Epithelial cell of prostate (primary cell): ENCODE measurements at places on chromosomes 5 and 9.
A peak's percentile ranks its signal among the peaks of the same experiment; 100 is the strongest.

GRCh38 chr9:18362901-18363685 lies 110.9 kb upstream of the ADAMTSL1 start:
- no peak for DNase-seq

GRCh38 chr9:113854310-113854709 lies 21.8 kb upstream of the ZNF618 start:
- no peak for DNase-seq

DNA sequence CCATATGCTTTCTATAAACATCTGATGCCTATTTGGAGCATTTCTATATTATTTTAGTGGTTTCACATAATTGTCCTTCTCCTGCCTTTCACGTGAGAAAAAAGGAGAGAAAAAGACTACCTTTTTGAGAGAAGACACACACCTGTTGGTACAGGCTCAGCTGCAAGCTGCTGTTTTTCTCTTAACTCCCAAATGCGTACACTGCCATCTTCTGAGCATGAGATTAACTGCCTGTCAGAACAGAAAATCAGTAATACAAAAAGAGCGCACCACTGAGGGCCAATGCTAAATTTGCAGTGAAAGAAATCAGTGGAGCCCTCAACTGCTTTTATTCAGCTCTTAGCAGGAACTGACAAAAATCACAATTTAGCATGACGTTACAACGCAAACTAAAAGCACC lies 54.9 kb downstream of the WDR41 start:
- DNase-seq, result no peak

DNA sequence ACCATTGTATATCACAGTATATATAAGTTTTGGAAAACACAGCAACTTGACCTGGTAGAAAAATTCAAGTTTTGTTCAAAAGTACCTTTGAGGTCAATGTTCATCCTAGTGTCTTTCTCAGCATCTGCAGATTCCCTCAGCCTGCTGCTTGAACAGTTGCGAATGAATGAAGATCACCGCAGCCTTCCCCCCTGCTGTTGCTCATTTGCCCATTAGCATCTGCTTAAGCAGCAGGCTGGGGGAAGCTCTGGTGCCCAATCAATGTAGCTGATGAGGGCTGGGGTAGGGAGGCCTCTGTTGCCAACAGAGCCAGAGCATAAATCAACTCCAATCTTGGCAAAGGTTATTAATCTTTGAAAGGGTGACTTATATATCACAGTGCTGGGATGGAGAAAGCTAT lies 586.5 kb upstream of the PTPRD start:
- DNase-seq, result no peak

GRCh38 chr5:120358949-120359348 lies 105.2 kb upstream of the PRR16 start:
- no peak for DNase-seq

GRCh38 chr9:120431268-120431667 lies 148.7 kb downstream of the CDK5RAP2 start:
- DNase-seq, result no peak

GRCh38 chr5:61287474-61287873 lies 44.6 kb upstream of the ZSWIM6 start:
- no peak for DNase-seq

- DNase-seq, result peak; percentile 93
Observed at GRCh38 chr5:163459819-163460561, at the start of gene NUDCD2. NUDCD2 (minus strand) TSS chr5:163460102; CDS start chr5:163460050, 52 bp downstream.

DNA sequence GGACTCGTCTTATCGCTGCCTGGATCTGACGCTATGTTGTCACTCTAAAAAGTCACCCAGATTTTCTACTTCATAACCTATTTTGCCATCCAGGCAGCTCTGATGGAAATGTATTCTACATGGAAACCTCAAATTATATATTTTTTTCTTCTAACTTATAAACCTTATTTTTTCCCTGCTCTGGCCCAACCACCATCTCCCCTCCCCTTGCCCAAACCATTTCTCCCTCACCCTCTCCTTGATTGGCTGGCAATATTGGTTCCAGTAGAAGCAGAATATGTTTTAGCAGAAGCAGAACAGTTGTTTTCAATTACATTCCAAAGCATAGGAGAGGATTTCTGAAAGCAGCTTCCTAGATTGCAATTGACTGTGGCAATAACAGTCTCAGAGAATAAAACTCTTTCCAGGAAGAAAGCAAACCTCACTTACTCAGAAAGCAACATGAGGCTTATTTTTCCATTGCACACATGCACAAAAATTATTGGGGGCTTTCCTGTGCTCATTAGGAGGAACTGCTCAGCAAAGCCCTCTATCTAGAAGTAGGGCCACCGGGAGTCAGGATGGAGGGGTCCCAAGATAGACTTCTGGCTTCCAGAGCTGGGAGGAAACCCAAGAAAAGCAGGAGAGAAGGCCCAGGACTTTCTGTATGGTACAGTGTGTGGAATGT lies 191.8 kb downstream of the ESM1 start:
- DNase-seq, result no peak

DNA sequence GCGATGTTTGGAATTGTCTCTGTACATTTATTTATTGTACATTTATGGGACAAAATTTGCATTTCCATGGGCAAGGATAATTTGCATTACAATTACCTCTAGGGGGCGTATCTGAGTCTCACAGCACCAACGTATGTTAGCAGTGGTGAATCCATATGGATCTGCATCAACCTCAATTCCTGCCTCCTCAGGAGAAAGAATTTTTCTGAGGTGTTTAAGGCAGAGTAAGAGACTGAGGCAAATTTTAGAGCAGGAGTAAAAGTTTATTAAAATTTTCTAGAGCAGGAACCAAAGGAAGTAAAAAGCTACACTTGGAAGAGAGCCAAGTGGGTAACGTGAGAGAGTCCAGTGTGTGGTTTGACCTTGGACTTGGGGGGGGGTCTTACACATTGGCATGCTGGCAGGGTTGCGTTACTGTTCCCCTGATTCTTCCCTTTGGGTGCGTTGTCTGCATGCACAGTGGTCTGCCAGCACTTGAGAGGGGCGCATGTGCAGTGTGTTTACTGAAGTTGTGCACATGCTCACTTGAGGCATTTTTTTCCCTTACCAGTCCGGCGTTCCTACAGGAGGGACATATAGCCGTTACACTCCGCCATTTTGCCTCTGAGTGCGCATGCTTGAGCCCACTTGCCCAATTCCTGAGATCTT lies 21.0 kb upstream of the RAB14 start:
- DNase-seq, result no peak

GRCh38 chr9:106691627-106692026 lies 171.3 kb upstream of the ZNF462 start:
- DNase-seq, result no peak

GRCh38 chr5:124669300-124669648 lies 77.2 kb downstream of the ZNF608 start:
- DNase-seq, result no peak

DNA sequence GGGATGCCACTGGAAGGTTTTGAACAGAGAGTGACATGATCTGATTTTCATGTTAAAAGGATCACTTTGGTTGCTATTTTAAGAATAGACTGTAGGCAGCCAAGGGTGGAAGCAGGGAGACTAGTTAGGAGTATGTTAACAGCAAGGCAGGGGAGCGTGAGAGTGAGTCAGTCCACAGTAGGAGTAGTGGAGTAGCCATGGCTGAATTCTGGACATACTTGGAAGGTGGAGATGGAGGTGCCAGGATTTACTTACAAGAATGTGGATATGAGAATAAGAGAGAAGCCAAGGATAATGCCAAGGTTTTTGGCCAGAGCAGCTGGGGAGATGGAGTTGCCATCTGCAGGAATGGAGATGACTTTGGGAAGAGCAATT lies 118.8 kb downstream of the GALNT10 start:
- DNase-seq, result no peak

DNA sequence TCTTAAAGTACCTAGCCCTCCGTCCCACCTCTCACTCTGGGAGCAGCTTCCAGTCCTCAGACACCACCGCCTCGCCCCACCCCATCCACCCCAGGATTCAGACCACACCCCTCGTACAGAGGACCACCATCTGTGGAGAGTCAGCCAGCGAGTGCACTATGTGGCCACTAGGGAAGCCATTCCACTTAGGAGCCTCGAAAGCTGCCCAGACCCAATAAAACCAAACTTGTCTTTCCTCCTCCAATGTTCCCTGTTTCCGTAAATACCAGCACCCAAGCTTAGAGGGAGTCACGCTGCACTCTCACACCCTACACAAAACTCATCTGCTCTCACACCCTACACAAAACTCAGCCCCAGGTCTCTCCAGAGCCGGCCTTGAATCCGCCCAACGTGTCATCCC lies 1.9 kb downstream of the GCNT4 start:
- no peak for DNase-seq

- no peak for DNase-seq
Observed at GRCh38 chr5:133569347-133569746, 43.0 kb downstream of the FSTL4 start.

- DNase-seq, result no peak
Observed at GRCh38 chr9:75000835-75001234, 27.3 kb downstream of the CARNMT1 start.

DNA sequence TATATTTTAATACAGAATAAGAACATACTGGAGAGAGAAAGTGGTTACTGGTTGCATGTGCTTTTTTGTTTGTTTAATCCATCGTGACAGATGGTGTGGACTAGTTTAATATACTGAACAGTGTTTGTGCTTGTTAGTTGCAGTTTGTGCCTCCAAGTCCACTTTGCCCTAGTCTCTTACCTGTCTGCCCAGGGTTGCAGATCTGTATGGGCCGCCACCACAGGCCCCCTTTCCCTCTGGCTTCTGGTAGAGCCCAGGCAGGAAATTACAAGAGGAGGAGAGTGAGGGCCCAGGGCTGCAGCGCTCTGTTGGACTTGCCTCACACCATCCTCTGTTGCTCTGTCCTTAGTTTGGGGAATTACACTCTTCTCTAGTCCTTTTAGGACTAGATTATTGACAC lies 166.4 kb downstream of the KDM4C start:
- DNase-seq, result no peak

DNA sequence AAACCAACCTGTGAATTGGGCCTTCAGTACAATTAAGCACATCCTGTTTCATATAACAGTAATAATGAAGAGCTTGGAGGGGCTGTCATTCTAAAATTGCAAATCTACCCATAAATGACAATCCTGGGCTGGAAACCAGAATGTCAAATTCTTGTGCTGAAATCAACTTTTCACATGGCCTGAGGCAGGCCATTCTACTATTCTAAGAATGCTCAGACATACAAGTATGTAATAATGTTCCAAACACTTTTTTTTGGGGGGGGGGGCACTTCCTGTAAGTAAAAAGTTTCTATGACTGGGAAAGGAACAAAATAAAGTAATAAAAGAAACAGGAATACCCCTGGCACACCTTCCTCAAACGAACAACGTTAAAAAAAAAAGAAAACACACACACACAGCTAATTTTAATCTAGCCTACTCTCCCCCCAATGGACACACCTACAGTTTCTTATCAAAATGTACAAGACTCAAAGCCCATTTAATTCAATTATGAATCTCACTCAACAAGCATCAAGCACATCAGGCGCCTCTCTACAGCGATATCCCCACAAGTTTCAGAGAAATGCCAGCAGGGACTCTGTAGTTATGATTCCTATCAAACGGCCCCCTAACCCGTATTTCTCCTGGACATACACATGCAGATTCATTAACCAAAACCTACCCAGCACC lies 1.4 kb downstream of the ETF1 start:
- no peak for DNase-seq

GRCh38 chr9:99004717-99005460 lies 61.2 kb downstream of the COL15A1 start:
- DNase-seq, result no peak

- no peak for DNase-seq
Observed at GRCh38 chr5:76399268-76399667, 3.8 kb upstream of the IQGAP2 start.

GRCh38 chr5:89983216-89983615 lies 426.3 kb downstream of the CETN3 start:
- no peak for DNase-seq

GRCh38 chr9:93009337-93010015 lies 49.0 kb upstream of the SUSD3 start:
- no peak for DNase-seq

DNA sequence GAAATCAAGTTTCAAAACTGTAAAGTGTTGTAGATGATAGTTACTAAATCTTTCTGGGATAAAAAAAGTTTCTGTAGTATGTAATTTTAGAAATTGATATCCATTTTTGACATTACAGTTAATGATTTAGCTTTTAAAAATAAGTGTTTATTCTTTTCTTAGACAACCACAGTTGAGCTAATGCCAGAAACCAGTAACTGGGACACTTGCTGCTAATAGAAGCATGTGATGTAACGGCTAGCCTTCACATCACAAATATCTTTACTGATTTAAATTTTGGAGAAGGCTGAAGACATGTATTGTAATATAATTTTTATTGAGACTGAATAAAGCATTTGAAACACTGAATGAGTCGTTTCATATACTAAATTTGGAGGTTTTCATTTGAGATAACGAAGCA lies 18.8 kb downstream of the CSNK1G3 start:
- DNase-seq, result no peak

DNA sequence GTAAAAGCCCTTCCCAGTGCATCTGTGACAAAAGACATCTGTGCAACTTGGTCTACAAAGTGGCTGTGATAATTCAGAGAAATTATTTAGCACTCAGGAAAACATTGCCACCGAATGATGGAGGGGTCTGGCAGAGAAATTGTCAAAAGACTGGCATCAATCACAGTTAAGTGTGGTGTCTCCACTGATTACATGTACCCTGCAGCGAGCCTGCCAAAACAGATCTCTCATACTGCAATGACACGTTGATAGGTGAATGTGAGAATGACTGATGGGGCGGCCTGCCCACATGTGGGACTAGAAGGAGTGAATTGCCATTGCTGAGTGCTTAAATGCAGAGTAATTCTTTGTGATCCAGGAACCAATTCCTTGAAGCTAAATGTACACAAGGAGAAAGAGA lies 136.4 kb upstream of the PCSK5 start:
- no peak for DNase-seq

GRCh38 chr5:172769342-172769615 lies 1.7 kb downstream of the DUSP1 start:
- DNase-seq, result no peak

DNA sequence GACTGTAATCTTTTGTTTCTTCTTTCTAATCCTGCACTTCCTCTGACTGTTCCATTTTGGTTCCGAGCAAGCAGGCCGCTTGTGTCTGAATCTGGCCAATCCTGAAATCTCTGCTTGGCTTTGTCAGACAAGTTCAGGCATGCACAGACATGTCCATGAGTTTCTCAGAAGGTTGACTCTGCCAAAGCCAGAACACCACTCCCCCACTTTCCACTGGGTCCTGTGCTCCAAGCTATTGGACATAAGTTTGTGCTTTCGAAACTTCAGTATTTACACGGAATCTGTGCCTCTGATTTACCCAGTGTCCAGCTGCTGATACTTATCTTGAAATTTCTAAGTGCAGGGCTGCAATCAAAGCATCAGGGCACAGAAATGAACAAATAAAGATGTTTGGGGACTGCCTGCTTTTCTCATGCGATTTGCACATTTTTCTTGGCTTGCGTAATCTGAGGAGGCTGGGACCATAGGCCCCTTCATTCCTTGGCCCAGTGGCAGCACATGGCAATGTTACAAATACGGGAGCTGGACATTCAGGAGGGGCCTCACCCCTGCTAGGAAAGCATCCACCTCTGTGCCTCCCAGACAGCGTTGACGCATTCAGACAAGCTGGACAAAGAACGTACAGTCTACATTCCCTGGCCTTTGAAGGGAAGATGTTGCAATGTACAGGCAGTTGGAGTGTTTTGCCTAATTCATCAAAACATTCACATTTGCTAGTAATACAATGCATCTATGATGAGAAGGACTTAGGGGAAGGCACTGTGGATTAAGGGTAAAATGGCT lies 209.2 kb upstream of the PAPPA start:
- peak; percentile 84 for DNase-seq
